ENCODE measurements at places on chromosomes 12 and 14.

GRCh38 chr12:121499929-121500793 is 80.7 kb downstream of the KDM2B start:
- no peak for DNase-seq

- DNase-seq: no peak
These were observed 277.5 kb upstream of the TBX3 start for GRCh38 chr12:114961491-114961890.

- peak; percentile 47 for DNase-seq
These were observed 519.9 kb downstream of the C12orf50 start for GRCh38 chr12:87509237-87509820.

DNA sequence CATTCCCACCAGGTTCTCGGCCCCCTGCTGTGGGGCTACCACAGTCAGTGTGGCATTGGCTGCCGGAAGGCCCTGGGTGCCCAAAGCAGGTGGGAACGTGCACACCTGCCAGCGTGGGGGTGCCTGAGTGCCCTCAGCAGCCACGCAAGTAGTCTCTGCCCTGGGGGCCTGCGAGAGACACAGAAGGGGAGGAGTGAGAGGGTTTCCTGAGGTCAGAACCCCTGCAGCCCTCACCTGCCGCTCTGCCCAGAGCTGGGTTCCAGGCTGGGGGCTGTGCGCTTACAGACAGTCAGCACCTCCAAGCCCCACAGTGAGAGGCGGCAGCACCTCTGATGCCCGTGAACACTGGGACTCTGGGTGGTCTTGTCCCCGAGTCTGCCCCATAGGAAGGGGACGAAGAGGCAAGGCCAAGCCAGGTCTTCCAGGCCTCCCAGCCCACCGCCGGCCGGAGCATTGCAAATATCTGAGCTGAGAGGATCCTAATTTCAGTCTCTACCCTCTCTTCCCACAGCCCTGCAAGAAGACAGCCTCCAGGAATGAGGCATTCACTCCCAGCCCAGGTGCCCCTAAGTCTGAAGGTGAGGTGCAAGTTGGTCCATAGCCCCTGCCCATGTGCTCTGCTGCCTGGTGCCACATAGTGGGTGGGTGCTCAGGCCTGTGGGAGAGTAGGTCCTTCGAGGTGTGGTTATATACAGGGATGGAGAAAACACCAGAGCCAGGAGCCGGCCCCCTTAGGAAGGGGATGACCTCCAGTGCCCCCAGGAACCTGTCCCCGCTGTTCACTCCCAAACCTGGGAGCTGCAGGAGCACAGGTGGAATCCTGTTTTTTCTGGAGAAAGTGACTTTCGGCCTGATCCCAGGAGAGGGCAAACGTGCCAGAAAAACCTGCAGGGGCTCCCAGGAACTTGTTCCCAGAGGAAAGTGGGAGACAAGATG is 291.1 kb upstream of the RTL1 start:
- DNase-seq: no peak

DNA sequence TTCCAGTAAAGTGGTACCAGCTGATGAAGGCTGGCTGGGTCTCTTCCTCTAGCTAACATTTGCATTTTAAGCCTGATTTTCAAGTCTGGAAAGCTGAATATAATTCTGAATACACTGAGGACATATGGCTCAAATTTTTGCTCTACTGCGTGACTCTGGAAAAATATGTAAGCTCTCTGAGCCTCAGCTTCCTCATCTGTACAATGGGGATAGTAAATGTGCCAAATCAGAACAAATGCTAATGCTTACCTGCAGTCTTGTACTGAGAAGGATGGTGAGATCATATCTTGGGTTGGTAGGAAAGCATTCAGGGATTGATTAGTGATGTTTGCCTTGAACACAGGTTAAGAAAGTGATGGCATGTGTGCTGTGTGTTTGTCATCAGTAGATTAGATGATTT is 14.6 kb downstream of the HNF1A start:
- no peak for DNase-seq

GRCh38 chr12:22874151-22874550 is 249.2 kb downstream of the ETNK1 start:
- no peak for DNase-seq

DNA sequence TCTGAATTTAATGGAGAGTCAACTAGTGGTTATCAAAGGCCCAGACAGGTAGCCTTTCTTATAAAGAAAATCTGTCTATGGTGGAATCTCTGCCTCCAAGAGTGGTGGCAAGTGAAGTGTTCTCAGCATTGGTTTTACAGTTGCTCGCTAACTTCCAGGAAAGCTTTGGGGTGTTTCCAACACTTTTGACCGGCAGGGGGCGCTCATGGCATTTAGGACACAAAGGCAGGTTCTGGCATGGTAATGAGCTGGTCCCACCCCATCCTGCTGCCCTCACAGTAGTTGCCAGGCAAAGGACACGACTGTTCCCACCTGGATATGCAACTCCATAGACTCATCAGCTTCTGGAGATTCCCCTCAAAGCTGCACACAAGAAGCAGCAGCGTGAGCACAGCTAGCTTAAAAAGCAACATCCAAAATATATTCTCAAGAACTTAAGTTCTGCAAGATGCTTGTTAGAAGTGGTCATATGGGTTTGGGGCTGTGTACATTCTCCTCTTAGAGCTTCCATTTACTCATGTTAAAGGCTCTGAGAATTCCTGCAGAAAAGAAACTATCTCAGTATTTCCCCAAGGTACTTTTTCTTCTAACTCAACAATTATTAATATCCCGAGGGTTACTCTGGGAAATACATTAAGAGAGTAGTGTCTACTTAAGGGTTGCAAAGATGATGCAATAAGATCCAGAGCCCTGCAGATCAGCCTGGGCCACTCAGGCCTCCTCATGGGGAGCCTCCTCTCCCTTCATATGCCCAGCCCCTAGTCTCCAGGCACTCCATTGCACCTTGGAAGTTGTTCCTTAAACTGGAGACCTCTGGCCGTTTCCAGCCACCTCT is 14.8 kb downstream of the PROX2 start:
- peak; percentile 66 for DNase-seq
